ENCODE measurements at places on chromosomes 3 and 15.

GRCh38 chr15:61687651-61688050 lies 372.6 kb downstream of the VPS13C start:
- no peak for DNase-seq

DNA sequence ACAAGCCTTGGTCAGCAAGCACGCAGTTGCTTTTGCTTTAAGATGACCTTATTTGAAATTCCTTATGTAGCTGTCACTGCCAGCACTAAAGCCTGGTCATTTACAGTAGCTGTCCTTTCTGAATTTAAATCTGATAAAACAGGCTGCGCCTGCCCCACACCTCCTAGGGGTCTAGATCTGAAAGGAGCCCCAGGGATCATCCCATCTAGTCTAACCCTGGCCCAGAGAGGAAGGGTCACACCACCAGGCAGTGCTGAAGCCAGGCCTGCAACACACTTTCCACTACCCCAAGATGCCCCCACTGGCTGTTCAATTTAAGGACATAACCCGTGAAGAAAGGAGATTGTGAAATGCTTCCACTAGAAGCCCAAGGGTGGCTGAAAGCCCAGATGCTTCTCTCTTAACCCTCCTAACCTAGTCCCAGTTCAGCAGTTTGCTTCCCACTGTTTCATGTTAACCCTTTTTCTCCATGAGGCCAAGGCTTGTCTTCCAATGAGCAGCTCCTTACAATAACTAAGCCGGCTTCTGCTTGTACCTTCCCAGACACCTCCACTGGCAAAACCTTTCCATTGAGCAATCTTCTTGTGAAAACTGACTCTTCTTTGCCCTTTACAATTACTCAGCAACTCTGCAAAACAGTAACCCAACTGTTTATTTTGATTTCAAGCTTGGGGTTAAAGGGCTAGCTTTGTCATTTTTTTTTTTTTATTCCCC lies 198.9 kb upstream of the LPP start:
- no peak for DNase-seq

DNA sequence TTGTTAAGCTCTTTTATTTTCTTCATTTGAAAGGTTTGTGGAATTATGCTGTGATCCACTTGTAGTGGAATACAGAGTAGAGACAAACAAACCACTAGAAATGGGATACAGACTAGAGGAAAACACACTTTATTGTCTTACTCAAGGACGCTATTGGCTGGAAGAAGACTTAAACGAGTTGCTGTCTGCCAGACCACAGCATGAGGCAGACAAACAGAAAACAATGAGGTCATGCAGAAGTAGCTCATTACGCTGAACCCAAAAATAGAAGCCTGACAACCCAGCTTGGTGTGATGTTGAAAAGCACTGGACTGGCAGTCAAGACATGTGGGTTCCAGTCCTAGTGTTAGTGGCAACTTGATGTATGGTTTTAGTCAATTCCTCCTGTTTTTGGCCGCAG lies 62.4 kb upstream of the P3H2 start:
- no peak for DNase-seq

- no peak for DNase-seq
Observed at GRCh38 chr15:61481886-61482285, 252.8 kb upstream of the RORA start.

GRCh38 chr15:82918162-82918561 lies 34.4 kb downstream of the HOMER2 start:
- no peak for DNase-seq

DNA sequence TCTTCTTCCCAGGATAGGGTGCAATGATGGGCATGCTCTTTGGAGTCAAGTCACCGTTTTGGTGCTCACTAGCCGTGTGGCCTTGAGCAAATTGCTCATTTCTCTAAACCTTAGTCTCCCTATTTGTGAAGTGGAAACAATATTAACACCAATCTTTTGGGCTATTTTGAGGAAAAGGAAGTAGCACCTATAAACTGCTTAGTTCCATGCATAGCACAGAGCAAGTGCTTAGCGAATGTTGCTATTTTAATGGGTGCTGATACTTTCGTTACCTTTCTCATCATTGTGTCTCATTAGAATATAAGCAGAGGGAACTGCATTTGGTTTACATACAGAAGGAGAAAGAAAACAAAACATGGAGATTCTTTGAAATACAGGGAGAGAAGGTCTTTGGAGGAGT lies 66.1 kb downstream of the BOC start:
- no peak for DNase-seq

DNA sequence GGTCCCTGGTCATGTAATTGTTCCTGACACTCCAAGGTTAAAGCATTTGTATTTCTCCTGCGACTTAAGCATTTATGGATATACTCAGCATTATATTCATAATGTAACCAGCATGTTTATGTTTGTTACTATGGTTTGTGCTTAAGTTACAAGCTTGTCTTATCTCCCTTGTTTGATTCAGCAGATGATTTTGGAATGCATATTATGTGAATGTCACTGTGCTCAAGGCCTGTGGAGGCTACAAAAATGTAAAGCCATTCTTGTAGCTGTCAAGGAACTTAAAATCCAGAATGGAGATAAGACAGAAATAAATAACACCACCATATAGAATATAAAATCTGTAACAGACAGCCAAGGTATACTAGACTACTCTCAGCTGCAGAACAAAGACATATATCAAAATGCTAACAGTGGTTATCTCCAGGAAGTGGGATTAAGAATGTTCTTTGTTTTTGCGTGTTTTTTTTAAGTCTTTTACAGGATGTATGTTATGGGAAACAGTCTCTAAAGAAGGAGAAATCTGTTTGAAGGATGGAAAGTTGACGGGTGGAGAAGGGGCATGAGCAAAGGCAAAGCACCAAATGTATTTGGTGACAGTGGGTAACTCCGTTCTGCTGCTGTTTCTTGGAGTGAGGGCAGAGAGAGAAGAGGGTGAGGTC lies 61.4 kb downstream of the IGF2BP2 start:
- no peak for DNase-seq

GRCh38 chr15:20645956-20646355 lies 104.4 kb upstream of the GOLGA6L6 start:
- no peak for DNase-seq

GRCh38 chr15:60804986-60805949 lies 326.3 kb upstream of the ICE2 start:
- no peak for DNase-seq

DNA sequence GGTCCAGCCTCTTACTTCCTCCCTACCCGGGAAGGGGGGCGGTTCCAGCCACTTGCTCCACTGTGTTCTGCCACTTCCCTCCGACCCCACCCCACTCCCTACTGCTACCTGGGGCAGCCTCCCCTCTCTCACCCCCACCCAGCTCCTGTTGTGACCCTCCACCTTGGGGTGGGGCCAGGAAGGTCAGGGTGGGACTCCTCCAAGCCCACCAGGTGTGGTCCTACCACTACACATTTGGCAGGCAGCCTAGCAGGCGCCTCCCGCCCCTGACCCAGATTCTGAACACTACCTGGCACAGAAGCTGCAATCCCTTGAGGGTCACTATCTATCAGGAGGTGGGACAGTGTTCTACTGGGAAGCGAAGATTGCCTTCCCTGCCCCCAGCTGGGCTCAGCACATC lies 13.7 kb upstream of the RAF1 start:
- DNase-seq = no peak

DNA sequence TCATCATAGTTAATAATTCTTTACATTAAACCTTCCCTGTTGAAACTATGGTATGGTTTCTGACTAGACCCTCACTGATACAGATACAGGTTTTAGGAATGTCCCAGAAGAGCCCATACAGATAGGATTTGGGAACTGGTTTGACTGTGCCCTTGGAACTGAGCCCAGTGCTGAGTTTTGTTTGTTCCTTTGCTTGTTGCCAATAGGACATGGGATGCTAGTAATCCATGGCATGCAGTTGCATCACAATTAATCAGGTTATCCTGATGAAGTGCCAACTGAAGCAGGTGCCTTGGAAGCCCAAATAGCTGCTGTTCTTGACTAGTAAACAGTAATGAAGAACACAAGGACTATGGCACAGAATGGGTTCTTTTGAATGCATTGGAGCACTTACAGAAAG lies 230.6 kb downstream of the NEK10 start:
- no peak for DNase-seq

DNA sequence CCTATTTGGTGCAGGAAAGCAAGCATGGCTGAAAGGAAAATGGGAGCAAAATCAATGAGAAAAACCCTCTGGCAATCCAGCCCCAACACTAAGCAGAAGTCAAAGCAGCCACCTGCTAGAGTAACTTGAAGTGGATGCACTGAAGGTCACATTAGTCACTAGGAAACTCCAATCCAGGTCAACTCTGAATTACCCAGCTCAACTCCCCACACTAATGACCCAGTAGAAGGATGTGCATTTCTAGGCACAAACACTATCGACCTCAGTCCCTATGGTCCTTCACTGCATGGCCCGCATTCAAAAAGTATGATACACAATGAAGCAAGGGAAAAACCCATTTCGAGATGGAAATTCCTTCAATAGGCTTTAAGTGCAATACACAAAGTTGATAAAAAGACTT lies 80.6 kb downstream of the RAD18 start:
- no peak for DNase-seq

- no peak for DNase-seq
Observed at GRCh38 chr3:179819379-179819778, 166.5 kb downstream of the USP13 start.

- no peak for DNase-seq
Observed at GRCh38 chr15:51223771-51224229, 114.6 kb downstream of the CYP19A1 start.

Data from effector memory CD4-positive, alpha-beta T cell (primary cell).